ENCODE measurements at places on chromosomes 5 and 9. TPM values are rescaled to one million over a fixed set of nuclear protein-coding genes. Genes with fewer than 3 reads are reported as not detected.
A peak's percentile ranks its signal among the peaks of the same experiment; 100 is the strongest.

The OLFM1 gene
- 10.0 TPM for total RNA-seq

DNA sequence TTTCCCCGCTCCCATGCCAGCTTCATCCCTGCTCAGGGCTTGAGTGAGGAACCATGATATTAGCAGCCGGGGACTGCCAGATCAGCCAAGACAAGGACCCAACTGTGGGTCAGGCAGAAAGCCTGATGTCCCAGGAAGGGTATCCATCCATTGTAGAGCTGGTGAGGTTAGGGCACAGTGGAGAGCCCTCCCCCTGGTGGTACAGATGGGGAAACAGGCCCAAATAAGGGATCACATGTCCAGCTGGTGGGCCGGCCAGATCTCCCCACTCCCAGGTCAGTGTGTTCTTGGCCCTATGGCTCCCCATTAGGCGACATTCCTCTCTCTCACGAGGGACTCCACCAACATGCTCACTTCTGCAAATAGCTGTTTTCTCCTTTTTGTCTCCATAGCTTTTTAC, 9.0 kb downstream of the CDX1 start:
- no peak for DNase-seq

DNA sequence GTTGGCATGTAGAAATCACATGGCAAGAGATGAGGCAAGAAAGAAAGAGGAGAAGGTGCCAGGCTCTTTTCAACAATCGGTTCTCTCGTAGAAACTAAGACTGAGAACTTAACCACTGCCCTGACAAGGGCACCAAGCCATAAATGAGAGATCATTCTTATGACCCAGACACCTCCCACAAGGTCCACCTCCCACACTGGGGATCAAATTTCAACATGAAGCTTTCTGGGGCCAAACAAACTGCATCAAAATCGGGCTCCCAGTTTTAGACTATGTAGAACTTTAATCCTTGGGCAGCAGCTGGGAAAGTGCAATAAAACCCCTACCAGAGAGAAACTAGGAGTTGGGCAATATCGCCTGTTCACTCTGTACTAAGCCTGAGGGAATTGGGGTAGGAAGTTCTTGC, 150.2 kb upstream of the CCDC152 start:
- no peak for DNase-seq

The GPSM1 gene
- 69.0 TPM for total RNA-seq

DNA sequence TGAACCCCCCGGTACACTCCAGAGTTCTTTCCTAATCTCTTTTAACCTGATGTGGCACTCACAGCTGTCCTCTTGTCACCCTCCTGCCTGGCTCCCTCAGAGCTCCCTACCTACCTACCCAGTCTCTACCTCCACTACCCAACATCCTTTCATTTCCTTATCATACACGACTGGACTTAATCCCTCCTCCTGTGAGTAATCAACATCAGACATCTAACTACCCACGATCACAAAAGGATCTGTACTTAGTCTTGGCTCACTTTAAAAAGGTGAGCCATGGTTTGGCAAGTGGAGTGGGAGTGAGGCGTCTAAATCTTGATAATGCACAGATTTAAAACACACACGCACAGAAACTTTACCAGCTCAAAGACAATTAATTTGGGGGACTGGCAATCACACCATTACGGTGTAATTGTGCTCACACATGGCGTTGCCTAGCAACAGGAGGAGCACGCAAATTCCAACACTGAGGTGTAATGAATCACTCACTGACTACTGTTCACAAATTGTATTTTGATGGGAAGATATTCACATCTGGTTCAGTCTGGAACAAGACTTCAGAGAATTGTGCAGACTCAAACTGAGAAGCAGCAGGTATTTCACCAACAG, 235.9 kb downstream of the EPB41L4A start:
- DNase-seq = no peak

- peak; percentile 55 for DNase-seq
Observed at GRCh38 chr9:132114102-132114707, 34.5 kb upstream of the MED27 start.

GRCh38 chr5:61600945-61601511, 269.0 kb downstream of the ZSWIM6 start:
- no peak for DNase-seq

The RLN2 gene
- total RNA-seq = 0.44 TPM

DNA sequence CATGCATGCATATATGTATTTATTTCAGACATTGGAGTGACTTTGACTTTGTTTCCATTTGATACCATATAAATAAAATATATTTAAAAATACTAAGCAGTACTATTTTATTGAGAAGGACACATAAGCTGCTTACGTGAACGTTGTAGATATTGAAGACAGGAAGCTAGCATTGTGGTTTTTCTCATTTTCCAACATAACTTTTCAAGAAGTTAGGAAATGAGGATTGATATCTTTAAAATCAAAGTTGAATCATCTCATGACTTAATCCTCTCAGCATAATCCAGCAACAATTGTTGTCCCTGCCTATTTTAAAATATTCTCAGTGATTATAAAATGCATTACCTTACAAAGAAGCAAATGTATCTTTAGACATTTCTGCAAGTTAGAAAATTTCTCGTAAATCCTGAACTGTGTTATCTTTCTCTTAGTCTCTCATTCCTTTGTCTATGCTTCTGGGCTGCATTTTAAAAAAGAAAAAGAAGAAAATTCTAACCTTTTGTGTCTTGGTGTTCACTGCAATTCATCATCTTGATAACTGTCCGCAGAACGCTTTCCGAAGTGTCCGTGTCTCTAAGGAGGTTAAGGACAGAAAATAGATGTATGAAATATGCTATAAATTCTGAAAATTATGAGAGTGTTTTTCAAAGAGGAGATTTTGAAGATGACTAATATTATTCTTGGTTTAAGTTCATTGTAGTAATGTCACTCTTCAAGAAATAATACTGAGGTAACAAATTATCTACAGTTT, 1089.9 kb upstream of the CDH6 start:
- DNase-seq = no peak

The OLFML2A gene
- 41.1 TPM for total RNA-seq

DNA sequence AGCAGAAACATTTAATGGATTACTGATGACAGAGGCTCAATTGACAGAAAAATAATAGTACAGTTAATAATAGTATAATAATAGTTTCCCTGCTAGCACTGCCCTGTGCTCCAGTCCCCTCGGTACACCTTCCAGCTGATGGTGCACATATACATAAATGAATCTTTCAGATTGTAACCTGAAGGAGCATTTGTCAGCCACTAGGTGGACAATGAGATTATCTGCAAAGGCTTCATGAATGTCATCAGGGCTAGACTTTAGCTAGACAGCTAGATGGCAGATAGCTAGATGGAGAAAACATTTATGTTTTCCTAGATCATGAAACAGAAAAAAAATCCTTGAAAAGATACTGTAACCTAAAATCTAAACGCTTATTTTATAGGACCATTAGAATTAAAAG, 304.4 kb upstream of the SMC2 start:
- DNase-seq = no peak

DNA sequence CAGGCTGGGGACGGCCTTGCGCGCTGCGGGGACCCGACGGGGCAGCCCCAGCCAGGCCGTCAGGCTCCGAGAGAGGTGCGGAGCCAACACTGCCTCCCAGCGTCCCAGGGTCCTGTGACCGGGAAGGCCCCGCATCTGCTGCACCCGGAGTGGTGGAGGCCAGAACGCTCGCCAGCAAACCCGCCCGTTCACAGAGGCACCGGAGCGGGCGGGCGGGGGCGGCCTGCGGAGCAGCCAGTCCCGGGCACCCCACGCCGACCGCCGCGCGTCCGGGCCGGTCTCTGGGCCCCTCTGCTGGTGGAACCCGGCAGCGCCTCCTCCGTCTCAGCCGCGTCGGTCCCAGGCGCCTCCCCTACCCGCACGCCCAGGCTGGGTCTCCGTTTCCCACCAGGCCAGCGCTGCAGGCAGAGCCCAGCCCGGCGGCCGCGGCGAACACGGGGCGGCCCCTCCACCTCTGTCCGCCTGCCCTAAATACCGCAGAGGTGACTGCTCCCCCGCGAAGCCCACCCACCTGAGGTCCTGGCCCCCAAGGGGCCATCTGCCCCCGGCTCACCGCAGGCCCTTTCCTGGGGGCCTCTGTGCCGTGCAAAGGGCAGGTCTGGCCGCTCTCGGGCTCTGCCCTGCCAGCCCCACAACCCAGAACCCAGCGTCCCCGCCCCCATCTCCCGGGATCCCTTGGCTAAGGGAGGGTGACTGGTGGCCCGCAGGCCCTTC, 15.9 kb downstream of the EXD3 start:
- peak; percentile 72 for DNase-seq

GRCh38 chr5:128470663-128471062, 67.4 kb downstream of the FBN2 start:
- DNase-seq = no peak

DNA sequence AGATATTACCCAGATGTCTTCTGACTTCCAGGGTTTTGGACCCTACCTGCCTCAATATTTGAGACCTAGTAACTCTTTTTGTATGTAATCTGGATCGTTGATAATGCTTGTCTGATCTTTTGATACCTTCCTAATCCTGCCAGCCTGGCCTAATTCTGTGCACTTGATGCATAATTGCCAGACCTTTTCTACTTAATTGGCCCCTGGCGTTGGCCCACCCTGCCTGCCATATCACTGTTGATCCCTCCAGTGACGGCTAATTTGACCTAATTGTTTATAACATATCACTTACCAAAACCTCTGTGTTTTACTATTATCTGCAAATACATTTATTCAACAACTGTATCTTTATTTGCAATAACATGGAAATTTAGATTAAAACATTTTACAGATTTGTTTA, 49.0 kb downstream of the SLC44A1 start:
- DNase-seq = no peak

- no peak for DNase-seq
Observed at GRCh38 chr5:147968855-147969254, 62.5 kb upstream of the C5orf46 start.

DNA sequence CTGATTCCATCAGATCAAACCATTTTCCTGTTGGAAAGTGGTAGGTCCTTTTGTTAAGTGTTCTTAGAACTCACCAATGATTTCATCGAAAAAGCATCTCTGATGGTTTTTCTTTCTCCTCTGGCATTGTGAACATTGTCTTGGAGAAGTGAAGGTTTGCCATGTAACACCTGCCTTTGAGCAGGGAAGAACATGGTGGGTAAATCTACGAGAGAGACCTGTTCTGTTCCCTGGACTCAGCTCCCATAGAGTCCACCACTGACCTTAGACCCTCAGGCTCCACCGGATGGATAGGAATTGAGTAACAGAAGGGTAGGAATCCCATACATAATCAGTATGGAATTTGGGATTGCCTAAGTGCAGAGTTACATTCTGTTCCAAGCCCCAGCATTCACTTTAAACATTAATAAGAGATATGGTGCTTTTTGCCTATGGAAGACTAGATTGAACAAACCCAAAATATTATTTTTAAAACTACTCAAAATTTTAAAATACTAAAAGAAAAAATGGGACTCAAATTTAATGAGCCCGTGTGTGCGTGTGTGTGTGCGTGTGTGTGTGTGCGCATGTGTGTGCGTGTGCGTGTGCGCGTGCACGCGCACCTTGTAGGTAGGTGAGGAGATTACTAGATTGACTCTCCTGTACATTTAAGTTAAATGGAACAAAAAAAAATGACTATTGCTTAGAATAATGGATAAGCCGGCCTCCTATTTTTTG, 92.0 kb downstream of the C9orf152 start:
- DNase-seq = no peak

The PCDHGC4 gene
- 1.8 TPM for total RNA-seq

- no peak for DNase-seq
Observed at GRCh38 chr5:160616712-160617497, 195.2 kb downstream of the PTTG1 start.

DNA sequence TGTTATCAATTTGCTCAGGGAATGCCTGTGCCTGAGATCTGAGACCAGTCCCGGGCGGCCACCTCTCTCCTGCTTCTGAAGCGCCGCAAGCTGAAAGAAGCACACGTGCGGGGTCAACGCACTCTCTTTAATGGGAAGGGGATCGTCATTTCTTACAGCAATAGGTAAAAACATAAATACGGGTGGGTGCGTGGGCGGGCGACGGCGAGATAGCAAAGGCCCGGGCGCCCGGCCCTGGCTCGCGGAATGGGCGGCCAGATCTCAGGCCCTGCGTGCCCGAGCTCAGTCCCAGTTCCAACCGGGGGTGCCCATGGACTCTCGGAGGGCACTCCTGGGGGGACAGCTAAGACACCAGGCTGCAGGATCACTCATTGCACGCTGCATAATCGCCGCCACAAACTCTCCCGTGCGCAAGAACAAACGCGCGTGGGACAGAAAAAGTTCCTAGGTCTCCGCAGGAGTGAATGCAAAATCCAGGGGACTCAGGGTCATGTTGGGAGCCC, 3.0 kb downstream of the NKX2-5 start:
- no peak for DNase-seq

DNA sequence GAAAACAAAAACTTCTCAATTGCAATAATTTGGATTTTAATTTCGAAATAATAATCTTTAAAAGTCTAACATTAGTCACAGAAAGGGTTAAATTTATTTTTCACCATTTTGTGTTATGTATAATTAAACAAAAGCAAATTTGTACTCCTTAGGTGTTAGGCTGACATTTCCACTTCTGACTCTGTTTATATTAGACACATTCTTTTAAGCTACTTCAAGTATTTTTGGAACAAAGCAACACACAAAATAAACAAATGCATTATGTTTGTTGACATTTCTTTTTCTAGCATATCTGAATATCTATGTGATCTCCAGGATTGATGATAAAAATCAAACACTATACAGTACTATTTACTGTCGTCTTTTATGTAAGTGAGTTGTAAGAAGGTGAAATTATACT, 44.3 kb upstream of the NIPBL start:
- DNase-seq = no peak

The NIM1K gene
- 0.25 TPM for total RNA-seq

DNA sequence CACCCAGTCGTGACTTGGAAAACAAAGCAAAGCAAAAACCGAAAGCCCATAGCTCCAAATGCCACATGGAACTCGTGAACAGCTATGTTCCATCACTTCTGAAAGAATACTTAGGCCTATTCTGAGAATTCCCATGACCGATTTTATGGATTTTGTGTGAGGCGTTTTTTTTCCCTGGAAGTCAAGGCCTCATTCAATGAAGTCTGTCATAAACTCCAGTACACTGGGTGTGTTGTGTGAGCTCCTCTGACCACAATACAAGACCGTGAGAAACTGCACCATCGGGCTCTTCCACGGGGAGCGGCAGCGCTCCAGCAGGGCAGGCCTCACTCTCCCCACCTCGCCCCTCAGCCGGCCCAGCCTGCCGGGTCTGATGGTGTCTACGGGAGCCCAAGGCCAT, 209.5 kb downstream of the FANCC start:
- no peak for DNase-seq

The DMRTA1 gene
- 0.77 TPM for total RNA-seq

DNA sequence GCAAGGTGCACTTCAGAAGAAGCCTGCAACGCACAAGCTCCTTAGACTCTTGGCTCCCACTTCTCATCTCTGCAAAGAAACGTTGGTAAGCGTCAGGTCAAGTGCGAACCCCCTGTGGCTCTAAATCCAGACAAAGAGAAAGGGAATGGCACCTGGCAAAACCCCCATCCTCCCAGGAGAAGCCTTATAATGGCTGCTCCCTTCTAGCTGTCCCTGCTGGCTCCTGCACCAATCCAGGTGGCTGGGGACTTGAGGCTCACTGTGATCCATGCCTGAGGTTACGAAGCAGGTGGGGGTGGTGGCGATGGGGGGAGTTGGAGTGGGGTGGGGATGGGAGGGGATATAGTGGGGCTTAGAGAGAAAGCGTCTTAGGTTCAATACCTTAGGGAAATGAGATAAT, 272.8 kb downstream of the DENND1A start:
- no peak for DNase-seq
